Fibroblast of mammary gland (primary cell): ENCODE measurements at places on chromosomes 4 and X.

DNA sequence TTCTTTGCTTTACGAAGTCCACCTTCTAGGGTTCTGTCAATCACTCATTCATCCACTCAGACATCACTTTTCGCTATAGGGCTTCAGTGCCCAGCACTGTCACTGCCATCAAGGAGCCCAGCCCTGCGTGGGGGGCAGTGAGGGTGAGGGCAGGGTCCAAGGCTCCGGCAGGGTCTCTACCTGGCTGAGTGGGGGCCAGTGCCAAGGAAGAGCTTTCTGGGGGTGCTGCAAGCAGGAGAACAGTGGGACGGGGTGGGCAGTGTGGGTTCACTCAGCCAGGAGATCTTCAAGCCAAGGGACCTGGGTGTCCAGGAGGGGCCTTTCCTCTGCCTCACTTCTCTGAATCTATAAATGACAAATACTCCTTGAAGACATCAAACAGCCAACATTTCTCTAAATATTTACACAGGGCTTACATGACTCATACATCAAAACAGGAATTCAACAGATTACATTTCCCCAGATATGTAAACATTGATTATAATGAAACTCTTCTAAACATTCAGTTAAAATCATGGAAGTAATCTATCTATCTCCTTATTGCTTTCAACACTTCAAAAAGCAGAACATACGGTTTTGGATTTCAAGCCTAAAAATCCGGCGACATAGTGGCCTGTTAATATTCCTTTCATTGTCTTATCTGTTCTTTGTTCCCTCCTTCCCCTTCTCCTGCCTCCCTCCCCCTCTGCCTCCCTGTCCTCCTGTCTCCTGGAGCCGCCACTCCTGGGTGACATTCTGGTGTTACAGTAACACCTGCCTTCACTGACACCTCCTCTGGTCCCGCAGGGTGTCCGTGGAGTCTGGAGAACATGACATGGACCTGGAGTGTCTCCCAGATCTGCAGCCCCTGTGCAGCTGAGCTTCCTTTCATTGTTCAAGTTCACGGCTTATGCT is 94.4 kb upstream of the ADRA2C start:
- no peak for DNase-seq

- DNase-seq = no peak
Measured at GRCh38 chr4:40552536-40552935, 77.1 kb downstream of the RBM47 start.

GRCh38 chr4:186624951-186625350 is 69.6 kb upstream of the MTNR1A start:
- peak; percentile 45 for DNase-seq

DNA sequence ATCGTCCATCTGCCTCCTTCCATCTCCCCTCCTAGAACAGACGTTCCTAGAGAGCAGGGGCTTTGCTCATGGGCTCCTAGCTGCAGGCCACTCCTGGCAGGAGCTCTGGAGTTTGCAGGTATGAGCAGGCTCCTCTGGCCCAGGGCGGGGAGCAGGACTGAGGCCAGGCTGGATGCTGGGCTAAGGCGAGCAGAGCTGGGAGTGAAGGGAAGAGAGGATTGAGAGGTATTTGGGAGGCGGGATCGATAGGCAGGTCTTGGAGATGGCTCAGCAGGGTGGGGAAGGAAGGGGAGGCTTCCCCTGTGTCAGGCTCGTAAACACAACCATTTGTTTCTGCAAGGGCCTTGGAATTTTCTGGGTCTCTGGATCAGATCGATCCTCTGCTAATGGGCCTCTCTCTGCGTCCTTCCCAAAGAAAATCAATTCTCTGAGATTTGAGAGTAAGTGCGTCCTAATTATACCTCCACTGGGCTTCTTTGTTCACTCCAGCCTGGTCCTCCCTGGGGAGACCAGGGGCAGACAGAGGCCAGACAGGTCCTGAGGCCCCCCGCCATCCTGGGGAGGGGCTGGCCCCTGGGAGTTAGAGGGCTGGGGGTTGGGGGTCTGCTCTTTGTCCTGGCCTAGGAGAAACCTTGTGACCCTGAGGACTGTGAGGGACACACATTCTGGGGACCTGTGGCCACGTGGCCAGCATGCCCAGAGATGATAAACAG is 94.8 kb upstream of the PSAPL1 start:
- DNase-seq = no peak

- no peak for DNase-seq
Measured at GRCh38 chrX:2490634-2491033, 10.1 kb downstream of the DHRSX start.

DNA sequence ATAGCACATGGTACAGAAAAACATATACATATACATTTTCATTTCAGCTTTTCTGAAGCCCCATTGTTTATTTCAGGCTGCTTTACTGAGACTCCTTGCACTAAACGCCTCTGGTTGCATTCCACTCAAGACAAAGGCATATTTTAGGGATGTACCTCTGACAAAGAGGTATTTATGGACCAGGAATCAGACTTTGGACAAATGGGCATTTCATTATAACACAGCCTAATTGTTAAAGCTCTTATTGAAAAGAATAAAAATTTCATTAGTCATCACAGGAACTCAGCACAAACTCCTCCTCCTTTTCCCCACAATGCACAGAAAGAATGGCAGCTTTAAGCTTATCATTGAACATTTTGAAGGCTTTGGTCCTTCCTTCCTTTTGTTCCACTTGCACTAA is 62.9 kb upstream of the UGT8 start:
- DNase-seq = no peak
